ENCODE measurements at places on chromosomes 2 and 18.

DNA sequence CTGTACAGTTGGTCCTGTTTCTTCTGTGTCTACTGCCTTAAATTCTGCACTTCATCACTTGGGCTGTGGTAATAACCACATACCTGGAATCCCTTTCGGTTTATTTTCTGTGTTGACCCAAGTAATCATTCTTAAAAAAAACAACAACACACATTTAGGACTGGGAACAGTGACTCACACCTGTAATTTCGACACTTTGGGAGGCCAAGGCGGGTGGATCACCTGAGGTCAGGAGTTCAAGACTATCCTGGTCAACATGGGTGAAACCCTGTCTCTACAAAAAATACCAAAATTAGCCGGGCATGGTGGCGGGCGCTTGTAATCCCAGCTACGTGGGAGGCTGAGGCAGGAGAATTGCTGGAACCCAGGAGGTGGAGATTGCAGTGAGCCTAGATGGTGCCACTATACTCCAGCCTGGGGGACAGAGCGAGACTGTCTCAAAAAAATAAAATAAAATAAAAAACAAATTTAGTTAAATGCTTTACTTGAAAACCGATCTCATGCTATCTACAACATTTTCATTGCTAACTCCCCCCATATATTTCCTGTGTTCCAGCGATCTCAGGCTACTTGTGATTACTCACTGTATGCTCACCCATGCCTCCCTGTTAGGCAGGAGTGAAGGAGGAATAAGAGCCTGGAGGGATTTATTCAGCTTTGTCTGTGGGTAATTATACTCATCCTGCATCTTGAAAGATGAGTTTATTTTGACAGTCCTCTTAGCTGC, 18.2 kb downstream of the ACSL3 start:
- DNase-seq: no peak

GRCh38 chr18:50289108-50289443, 1.6 kb upstream of the CXXC1 start:
- no peak for DNase-seq

DNA sequence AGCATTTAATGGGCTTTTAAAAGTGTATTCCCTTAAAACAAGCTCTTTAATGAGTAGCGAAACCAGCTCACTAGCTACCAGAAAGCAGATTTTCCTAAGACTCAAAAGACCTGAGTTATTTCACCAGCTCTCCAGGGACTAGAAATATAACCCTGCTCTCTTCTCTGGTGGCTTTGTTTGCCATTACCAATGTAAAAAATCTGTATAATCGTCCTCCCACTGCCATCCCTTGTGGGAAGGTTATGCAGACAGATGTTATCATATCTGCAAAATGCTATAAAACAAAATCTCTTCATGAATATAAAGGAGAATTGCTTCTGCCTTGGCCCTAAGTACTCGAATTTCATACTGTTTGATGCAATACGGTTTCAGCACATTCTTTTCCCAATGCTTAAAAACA, 335.2 kb downstream of the NUP35 start:
- DNase-seq: no peak

DNA sequence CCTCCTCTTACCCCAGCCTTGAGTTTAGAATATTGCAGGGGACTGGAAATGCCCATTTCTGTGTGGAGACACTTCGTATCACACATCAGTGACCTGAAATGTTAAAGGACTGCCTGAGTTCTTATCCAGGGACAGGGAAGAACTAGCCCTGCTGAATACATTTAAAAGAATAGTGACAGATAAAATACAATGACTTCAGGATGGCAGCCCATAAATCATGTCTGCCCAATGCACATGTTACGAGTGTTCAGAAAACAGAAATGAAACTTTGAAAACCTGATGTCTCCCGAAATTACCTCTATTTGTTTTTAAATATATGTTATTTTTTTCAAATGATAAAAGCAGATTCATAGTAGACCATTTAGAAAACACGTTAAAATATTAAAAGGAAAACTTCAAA, 22.3 kb upstream of the RAB12 start:
- no peak for DNase-seq

- DNase-seq: no peak
These were observed 68.4 kb downstream of the UGGT1 start for GRCh38 chr2:128159437-128159836.

- DNase-seq: peak; percentile 37
These were observed at the start of gene MTCL1 for GRCh38 chr18:8705238-8705960. TSS of gene MTCL1 (plus strand) at chr18:8705556. CDS start at chr18:8705661, 105 bp downstream.

GRCh38 chr2:234308813-234309195, 188.1 kb downstream of the ARL4C start:
- DNase-seq: no peak

DNA sequence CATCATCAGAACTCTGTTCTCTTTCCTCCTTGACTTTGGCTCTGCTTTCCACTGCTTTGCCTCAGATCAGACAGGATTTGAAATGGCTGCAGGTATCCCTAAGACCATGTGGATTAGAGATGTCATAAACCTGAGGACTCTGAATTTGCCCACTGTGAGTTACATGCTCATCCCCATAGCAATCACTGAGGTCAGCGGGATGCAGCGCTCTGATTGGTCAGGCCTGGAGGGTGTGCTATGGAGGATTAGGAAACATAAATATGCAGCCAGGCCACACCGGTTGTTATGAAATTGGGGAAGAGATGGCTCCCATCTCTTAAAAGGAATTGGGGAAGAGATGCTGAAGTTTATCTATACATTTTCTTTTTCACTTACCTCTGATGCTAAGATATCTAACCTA, 73.7 kb upstream of the DNAJC10 start:
- no peak for DNase-seq

GRCh38 chr18:57445488-57446319, 10.5 kb downstream of the ONECUT2 start:
- DNase-seq: no peak

GRCh38 chr2:142944721-142945120, 67.3 kb downstream of the KYNU start:
- no peak for DNase-seq

GRCh38 chr2:224253464-224253863, 148.4 kb downstream of the FAM124B start:
- no peak for DNase-seq

DNA sequence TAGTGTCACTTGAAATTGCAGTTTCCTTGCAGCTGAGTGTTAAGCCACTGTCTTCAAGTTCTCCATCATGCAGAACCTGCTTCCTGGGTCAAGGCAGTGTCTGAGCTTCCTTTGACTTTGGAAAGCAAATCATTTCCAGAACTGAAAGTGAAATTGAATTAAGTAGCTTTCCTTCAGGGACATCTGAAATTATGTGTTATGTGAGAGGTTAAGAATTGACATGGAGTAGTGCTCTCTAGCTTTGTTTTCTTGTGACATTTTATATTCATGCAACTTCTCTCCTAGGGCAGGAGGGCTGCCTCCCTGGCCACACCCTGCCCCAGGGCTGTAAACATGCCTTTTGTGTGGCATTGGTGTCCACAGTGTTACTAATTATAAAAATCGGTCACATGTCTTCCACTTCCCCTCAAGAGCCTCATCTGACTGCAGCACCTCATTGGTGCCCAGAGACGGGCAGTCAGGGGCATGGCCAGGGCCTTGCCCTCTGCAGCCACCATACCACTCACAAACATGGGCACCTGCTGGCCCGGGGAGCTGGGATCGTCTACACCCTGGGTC, 14.4 kb downstream of the RAB12 start:
- no peak for DNase-seq

DNA sequence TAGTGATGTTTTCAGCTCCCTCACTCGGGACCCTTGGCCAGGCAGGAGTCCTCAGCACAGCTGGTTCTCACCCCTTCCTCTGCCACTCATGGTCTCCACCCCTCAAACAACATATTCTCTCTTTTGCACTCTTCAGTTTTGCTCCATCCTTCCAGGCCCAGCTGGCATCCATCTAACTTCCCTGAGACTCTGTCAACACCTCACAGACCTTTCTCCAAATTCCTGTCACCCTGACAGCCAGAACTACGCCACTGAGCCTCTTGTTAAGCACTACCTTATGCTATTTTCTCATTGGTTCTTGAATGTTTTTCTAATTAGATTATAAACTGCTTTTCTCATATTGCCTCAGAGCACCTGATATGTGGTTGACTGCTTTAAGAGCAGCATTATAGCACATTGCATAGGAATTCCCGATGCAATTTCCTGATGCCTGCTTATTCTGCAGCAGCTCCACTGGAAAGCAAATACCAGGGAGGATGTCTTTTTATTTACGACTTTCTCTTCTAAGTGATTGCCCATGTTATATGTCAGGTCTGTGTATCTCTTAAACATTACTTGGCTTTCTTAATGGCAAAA, 12.4 kb upstream of the INO80C start:
- no peak for DNase-seq

GRCh38 chr2:216752855-216753505, 57.6 kb upstream of the IGFBP5 start:
- DNase-seq: no peak

DNA sequence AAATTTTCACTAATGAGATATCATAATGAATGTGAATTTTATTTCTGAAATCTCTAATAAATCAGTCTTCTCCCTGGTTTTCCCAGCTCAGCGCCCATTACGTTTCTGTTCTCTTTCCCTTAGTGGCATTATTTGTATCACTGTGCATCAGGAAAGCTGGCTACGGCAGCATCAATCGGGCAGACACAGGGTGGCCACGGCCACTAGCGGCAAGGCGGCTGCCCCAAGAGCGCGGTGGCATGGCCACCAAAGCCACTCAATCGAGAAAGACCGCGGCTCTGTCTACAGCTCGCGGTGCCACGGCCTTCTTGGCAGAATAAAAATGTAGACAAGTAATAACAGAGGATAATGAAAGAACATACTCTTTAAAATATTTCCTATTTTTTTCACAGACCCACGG, 168.0 kb downstream of the RPIA start:
- DNase-seq: no peak

DNA sequence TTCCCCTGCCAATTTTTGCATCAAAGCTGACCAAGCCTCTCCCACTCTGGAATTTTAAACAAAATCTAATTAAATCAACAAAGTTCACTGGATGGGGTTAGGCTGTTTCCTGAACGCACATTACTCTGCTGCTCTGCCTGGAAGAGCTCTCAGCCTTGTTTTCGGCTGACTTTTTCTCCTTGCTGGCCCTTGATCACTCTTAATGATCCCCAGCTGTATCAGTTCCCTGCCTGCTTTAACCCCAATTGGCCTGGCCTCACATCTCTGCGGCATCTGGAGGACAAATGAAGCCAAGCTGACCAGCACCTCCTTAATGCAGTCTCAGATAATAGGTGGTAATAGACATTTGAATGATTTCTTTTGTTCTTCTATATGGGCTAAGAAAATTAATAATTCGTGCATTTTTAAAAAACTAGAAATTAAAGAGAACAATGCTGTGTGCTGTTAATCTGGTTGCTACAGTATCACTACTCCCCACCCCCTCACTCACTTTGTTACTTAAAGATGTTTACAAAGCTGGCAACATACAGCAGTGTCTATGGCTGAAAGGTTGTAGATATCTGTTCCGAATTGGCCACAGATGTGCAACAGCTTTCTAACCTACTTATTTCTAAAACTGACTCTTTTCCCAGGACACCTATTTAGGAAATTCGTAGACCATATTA, 415.2 kb upstream of the KCNH7 start:
- DNase-seq: no peak

DNA sequence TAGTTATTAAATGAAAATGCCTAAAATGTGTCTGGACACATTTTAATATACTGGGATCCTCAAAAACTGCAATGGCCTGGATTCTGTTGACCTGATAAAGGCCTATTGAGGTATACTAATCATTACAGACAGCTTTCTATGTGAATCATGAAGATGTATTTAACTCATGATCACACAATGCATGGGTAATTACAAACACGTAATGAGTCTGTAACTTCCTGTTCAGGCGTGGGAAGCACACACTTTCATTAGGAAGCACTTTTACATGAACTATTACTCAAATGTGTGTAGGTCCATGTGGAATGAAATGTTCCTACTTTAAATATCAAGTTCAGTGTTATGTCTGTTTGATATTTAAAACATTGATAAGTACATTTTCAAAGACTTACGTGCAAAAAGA, 108.7 kb downstream of the NCKAP5 start:
- no peak for DNase-seq

GRCh38 chr2:197259470-197259999, 51.0 kb downstream of the ANKRD44 start:
- DNase-seq: no peak

DNA sequence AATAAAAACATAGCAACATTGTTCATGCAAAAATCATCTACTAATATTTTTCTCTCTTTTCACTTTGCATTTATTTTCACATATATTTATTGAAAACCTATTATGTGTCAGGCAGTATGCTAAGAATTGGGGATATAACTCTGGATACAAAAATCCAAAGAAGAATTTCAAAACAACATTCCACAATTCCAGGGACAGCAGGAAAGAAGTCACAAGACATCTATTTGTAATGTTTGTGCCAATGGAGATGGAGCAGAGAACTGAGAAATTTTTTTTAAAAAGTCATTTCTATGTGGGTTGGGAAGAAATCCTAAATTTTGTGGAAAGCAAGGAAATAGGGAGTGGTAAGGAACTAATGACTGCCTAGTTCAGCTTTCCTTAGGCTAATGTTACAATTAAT, 128.6 kb upstream of the TLK1 start:
- DNase-seq: no peak

- DNase-seq: no peak
These were observed 5.0 kb downstream of the NT5DC4 start for GRCh38 chr2:112725545-112726457.

DNA sequence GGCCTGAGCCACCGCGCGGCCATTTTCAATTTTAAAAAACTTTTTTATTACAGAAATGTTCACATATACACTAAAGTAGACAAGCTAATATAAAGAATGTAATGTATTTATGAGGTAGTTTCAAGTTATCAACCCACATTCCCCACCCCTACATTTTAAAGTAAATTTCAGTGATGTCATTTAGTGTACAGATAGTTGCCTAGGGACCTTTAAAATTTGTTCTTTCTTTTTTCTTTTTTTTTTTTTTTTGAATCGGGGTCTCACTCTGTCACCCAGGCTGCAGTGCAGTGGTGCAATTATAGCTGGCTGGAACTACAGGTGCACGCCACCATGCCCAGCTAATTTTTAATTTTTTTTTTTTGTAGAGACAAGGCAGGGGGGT, 2.6 kb upstream of the LIMS1 start:
- no peak for DNase-seq

- no peak for DNase-seq
These were observed 72.9 kb upstream of the PAX8 start for GRCh38 chr2:113351375-113352355.

- DNase-seq: no peak
These were observed 94.4 kb upstream of the NOSTRIN start for GRCh38 chr2:168708080-168708479.

DNA sequence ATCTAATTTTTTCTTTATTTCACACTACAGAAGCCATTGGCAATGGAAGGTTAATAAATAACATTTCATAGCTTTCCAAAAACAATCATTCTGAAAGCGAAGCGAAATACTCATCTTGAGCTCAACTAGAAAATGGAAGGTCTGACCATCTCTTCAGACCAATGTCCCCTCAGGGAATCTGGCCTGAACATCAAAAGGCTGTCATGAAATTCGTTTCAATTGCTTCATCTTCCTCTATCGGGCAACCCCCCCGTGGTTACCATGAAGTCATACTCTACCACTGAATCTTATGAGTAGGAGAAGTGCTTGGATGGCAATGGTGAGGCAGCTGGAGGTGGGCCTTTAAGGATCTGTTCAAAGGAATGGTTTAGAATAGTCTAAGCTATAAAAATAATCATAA, 22.9 kb upstream of the CYTIP start:
- no peak for DNase-seq

Measured in progenitor cell of endocrine pancreas (in vitro differentiated cells).